ENCODE measurements at places on chromosomes 3 and 15. TPM values are rescaled to one million over a fixed set of nuclear protein-coding genes. Genes with fewer than 3 reads are reported as not detected.

DNA sequence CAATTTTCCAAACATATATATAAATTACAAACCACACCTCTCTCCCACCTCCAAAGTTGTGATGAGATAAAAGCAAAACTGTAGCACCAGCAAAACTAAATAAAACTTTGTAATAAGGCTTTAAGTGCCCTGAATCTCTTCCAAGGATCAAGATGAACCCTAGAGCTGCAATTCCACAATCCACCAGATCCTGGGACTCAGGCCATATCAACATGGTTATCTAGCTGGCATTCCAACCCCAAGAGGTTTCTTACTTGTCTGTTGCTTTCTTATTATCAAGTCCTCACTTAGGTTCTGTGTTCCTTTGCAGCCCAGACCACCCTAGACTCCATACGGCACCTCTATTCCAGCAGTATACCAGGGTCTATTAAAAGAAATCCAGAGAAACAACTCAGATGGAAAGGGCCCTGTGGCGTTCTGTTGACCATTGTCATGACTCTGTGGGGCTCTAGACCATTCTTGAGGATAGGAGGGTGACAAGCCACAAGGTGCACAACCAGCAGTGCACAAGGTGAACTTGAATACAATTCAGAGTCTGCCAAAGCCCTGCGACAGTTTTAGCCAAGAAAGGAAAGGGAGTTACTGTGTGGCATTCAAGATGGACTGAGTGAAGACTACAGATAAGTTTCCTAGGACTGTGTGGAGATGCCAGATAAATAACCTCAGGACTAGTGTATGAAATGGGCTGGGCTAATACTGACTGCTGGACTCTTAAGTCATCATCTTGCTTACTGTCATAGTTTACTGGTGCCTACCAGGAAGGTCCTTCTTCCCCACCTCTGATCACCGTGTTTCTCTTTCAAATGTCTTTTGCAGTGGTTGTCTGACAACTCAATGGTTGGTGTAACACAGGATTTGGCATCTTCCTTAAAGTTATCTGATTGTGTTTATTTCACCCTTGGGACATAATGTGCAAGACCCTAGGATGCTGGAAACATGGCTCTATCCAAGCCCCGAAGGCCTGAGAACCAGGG lies 27.2 kb downstream of the ACKR2 start:
- DNase-seq, result no peak

DNA sequence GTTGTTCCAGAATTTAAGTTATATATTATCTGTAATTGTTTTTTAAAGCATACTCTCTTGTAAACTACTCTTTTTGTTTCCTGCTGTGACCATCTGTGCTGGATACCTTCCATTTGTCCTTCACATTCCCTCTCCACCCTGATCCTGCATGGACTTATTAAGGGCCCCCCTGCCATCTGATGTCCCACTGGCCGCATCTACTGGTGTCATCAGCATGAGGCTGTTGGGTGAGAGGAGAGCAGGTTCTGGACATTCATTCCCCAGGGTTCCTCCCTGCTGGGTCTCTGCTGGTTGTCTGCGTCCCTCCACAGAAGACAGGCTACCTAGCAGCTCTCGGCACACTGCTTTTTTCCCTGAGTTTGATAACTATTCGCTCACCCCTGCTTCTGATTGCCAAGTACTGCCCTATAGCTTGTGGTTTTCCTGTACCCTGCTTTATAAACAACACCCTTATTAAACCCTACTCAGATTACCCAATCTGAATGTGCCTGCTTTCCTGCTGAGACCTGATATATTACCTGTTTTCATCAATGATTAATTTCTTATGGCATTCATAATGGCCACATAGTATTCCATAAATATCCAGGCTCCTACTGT lies 7.7 kb downstream of the CMTM8 start:
- DNase-seq, result no peak

DNA sequence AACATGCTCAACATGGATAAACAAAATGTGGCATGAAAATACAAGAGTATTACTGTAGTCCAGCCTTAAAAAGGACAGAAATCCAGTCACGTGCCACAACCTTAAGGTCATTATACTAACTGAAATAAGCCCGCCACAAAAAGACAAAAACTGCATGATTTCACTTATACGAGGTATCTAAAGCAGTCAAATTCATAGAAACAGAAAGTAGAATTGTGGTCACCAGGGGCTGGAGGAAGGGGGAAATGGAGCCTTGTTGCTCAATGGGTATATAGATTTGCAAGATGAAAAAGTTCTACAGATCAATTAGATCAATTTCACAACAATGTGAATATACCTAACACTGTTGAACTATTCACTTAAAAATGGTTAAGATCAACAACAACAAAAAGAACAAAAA lies 7.4 kb downstream of the GLB1 start:
- DNase-seq, result peak; percentile 28

- DNase-seq, result no peak
Measured at GRCh38 chr3:106692624-106693023, 684.6 kb upstream of the CCDC54 start.

DNA sequence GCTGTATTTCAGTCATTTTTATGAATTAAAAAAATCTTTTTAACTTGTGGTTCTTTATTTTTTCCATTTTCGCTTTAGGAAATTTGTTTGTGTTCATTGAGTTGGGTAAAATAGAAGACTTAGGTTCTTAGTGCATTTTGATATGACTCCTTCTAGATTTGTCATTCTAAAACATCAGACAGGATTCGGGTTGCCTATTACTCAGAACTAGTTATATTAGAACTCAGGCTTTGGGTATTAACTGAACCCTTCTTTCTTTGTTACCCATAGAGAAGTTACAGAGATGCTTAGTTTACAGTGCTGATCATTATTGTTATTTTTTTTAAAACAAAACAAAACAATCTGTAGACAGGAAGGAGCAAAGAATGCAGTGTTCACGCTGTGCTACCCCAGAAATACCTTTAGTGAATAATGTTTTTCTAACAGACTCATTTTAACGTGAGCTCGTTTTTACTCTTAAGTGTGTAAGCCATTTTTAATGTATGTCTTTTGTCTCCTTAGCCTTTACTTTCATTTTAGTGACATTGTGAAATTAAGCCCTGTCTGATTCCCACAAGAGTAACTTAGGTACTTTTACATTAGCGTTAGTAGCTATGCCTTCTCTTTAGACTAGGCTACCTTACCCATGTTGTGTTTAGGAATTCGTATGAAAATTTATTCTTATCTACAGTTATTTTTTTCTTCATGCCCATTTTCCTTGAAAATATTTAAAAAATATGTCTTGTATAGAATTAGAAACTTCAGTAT lies 53.4 kb downstream of the CMC1 start:
- DNase-seq, result no peak

- DNase-seq, result no peak
Measured at GRCh38 chr15:92073044-92073785, 219.7 kb downstream of the SLCO3A1 start.

GRCh38 chr15:32828507-32829186 lies 110.8 kb downstream of the GREM1 start:
- DNase-seq, result no peak

DNA sequence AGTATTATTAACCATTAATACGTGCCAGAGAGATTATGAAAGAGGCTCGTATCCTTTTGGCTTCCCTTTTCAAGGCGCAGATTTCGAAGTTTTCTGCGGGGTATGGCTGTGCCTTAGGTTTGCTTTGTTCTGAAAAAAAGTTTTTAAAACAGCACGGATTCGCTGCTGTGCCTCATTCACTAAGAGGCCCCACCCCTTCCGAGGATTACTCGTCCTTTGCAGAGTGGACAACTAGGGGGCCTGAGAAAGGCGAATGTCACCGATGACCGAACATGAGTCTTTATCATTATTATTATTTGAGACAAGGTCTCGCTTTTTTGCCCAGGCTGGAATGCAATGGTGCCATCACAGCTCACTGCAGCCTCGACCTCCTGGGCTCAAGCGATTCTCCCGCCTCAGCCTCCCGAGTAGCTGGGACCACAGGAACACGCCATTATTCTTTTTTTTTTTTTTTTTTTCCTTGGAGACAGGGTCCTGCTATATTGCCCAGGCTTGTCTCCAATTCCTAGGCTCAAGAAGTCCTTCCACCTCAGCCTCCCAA lies 684 bp upstream of the RPS27L start:
- peak; percentile 51 for DNase-seq

GRCh38 chr3:63910891-63911290 lies 1.3 kb downstream of the SCAANT1 start:
- peak; percentile 14 for DNase-seq

DNA sequence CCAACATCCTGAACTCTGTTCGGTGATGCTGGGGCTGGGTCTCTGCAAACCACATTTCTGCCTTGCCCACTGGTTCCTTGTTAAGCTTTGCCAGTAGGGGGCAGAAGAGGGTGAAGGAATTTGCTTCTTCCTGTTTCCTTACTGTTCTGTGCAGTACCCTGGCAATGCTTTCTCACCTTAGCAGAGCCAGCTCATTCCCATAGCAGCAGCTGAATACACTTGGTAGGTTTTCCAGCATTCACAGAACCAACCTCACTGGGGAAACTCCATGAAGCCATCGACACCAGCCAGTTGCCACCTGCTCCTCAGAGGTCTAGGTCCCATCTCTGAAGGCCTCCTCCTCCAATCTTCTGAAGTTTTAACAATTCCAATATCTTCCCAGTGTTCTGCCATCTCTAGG lies 308.4 kb downstream of the PDCD6IP start:
- peak; percentile 57 for DNase-seq

DNA sequence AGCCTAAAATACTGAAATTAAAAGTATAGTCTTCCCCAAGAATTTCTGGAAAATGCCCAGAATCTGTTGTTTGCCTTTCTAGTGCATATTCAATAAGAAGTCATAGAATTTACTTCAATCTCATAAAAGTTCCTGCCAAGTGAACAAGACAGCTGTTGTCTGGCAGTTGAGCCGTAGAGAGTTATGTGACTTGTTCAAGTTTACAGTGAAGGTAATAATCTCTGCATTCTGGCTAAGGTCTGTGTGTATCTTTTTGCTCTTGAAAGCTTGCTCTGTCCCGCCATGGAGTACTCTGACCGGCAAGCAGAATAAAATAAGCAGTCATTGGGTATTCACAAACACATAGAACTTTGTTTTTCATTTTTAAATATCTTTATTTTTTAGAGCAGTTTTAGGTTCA lies 77.8 kb downstream of the GHSR start:
- DNase-seq, result no peak

DNA sequence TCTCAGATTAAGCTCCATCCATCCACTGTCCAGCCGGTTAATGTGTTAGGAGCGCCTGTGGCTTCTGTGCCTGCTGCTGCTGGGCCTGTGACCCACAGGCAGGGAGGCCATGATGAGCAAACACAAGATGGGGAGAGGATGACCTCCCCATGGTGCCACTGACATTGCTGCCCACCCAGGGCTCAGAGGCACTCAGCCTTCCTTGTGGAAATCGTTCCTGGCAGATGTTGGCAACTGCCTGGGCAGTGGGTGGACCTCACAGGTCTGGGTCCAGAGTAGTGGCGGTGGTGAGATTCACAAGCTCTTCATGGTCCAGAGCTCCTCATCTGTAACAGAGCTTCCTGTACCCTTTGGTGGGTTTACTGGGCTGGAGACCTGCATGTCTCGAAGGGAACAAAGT lies 38.6 kb downstream of the SCN5A start:
- DNase-seq, result no peak

DNA sequence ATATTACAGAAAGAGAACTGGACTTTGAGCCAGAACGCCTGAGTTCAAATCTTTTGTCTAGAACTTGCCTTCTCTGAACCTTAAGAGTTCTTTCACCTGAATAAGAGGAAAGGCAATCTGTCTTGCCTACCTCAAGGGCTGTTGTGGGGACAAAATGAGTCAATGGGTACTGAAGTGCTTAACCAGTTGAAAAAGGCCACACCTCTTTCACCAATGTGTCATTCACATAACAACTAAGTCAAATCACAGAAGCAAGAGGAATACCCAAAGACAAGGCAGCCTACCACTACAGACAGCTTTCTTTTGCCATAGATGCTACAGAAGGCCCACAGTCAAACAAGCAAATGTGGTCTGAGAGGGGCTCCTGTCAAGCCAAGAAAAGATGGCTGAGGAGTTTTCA lies 39.7 kb downstream of the NBEAL2 start:
- peak; percentile 75 for DNase-seq

- peak; percentile 94 for DNase-seq
Measured at GRCh38 chr3:71478568-71478967, 105.0 kb downstream of the FOXP1 start.

The USP13 gene
- total RNA-seq, result 12.1 TPM

The HRH1 gene
- total RNA-seq, result 0.10 TPM

The FAM107A gene
- not detected for total RNA-seq

The CCK gene
- not detected for total RNA-seq

The SPINK8 gene
- total RNA-seq, result not detected

The DYNC1LI1 gene
- total RNA-seq, result 29.8 TPM

The MUSTN1 gene
- not detected for total RNA-seq
